ENCODE measurements at places on chromosomes 11 and 22.

DNA sequence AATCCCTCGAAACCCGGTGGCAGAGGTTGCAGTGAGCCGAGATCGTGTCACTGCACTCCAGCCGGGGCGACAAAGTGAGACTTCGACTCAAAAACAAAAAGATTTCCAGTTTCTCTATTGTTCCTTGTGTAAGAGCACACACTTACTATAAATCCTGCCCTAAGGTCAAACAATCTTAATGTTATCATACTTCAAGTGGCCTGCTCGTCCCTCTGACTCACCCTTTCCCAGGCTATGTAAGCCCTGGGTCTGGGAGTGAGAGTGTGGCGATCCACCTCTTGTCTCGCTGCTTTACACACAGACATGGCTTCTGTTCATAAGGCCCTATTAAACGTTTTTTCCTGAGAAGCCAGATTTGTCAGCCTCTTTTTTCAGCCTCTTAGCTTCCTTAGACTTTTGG, 24.4 kb upstream of the A4GALT start:
- no peak for DNase-seq

DNA sequence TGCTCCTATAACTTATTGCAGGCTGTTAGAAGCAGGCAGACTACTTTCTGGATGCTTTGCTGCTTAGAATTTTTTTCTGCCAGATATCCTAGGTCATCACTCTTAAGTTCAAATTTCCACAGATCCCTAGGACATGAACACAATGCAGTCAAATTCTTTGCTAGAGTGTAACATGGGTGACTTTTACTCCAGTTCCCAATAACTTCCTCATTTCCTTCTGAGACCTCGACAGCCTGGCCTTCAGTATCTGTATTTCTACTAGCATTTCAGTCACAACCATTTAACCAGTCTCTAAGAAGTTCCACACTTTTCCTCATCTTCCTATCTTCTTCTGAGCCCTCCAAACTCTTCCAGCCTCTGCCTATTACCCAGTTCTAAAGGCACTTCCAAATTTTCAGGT, 60.4 kb upstream of the ZBED5 start:
- no peak for DNase-seq

GRCh38 chr11:17528906-17529843, 15.0 kb downstream of the USH1C start:
- no peak for DNase-seq

DNA sequence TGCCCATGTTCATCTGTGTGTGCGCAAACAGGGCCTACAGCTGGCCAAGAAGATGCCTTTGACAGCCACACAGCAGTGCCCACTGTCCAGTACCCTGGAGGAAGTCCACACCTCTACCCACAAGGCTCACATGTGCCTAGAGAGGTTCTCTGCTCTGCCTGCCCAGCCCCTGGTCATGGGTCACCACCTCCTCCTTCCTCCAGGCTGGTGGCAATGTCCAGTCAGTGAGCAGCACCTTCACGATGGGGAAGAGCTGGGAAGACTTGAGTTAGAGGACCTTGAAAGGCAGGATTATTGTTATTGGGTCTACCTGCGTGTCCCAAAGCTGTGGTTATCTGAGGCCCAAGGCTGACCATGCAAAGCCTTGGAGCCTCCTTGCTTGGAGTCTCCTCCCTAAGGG, 28.4 kb upstream of the TTC12 start:
- DNase-seq, result no peak

- DNase-seq, result no peak
These were observed 790.5 kb upstream of the LRRC4C start for GRCh38 chr11:42249956-42250355.

GRCh38 chr11:91947215-91947820, 277.3 kb upstream of the FAT3 start:
- no peak for DNase-seq

DNA sequence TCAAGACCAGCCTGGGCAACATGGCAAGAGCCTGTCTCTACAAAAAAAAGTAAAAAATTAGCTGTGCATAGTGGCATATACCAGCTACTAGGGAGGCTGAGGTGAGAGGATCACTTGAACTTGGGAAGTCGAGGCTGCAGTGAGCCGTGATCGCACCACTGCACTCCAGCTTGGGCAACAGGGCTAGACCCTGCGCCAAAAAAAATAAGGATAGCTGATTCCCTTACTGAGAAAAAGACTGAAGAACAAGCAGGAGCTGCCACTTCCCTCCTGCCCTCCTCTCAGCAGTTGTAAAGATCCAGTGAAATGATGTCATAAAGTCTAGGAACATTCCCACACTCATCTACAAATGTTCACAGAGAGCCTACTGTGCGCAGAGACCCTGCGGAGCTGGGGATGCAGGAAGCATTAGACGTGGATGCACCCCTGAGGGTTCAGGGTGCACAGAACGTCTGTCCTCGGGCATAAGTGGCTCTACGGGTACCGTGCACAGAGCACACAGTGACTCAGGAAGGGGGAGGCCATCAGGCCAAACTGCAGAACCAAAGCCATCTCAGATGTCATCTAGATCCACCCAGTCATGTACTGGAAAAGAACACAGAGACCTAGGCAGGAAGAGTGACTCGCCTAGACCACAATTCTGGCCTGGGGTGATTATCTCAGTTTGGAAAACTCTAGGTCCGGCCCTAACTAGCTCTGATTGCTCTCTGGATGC, 11.7 kb downstream of the SEC14L2 start:
- no peak for DNase-seq

GRCh38 chr22:47401592-47401898, 639.1 kb downstream of the TBC1D22A start:
- no peak for DNase-seq

DNA sequence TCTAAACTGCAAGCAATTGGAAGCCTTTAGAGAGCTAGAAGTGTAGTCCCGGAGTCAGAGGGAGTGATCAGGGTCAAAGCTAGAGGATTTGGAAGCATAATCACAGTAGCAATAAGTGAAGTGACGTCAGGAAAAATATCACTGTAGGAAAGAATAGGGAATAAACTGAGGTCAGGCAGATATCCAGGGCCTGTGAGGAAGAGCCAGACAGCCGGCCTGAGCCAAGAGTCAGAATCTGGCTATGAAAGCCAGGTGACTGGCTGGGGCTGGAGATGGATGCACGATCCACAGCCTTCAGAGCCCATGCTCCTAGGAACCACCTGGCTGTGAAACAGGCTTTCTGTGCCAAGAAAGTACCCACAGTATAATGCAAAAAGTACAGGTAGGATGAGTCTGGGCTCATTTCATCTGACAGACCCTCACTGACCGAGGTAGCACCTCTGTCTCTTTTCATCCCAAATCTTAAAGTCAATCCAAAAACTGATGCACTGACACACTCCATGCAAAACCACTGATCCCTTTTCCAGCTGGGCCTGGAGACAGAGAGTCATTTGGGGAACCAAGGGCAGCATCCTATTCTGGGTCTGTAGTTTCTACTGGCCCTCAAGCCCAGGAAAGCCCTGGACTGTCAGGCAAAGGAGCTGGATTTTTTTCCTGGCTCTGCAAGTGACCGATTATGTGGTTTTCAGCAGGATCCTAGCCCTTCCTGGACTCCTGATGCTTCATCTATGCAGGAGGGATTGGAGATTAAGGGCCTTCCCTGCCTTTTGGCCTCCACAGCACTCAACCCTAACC, 21.3 kb downstream of the TRIM66 start:
- DNase-seq, result no peak

- no peak for DNase-seq
These were observed at the start of gene TMA7B for GRCh38 chr22:39959640-39960447. Gene TMA7B, plus strand, starts transcription at chr22:39960397. Its CDS starts 3,978 bp downstream, at chr22:39964375.

- DNase-seq, result no peak
These were observed 177.5 kb upstream of the TMEM45B start for GRCh38 chr11:129637983-129638776.

Measured in sciatic nerve (tissue), 2 donors.